ENCODE measurements at places on chromosomes 7 and 10.

GRCh38 chr10:110762109-110762848 lies 109.4 kb upstream of the PDCD4 start:
- no peak for DNase-seq

- no peak for DNase-seq
Observed at GRCh38 chr7:92809760-92810573, 26.4 kb downstream of the CDK6 start.

DNA sequence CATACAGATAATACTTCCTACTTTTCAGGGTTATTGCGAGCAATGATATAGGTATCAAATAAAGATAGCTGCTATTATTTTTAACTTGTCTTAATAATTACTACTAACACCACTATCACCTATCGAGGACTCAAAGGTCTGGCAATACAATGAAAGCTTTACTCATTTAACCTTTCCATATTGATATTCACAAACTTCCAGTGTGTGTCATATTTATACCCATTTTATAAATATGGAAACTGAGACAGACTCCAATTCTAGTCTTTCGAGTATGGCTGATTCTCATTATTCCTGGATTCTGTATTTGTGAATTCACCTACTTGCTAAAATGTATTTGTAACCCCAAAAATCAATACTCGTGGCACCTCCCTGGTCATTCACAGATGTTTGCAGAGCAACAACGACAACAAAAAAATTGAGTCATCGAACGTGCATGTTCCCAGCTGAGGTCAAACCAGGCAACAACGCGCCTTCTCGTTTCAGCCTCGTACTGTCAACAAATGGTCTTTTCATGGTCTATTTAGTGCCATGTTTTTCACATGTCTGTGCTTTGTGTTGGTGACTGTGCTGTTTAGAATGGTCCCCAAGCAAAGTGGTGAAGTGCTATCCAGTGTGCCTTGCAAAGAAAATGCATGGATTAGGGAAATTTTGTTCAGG lies 51.7 kb downstream of the SMURF1 start:
- no peak for DNase-seq

GRCh38 chr7:94272821-94273583 lies 121.7 kb upstream of the COL1A2 start:
- DNase-seq: no peak

DNA sequence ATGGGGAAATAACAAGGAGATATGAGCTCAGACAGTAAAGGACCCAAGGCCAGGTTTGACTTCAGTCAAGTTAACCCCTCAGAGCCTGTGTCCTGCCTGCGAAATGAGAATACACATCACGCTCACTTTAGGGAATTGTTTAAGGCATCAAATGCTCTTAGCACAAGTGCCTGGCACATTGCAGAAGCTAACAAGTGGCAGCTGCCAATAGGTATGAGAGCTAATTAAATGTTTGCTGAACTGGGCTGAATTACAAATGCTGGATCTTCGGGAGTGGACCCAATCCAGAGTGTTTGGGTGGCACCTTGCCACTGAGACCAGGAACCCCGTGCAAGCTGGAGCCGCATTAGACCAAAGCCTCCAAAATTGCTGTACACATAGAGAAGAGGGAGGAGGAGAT lies 136.8 kb downstream of the C10orf90 start:
- no peak for DNase-seq

DNA sequence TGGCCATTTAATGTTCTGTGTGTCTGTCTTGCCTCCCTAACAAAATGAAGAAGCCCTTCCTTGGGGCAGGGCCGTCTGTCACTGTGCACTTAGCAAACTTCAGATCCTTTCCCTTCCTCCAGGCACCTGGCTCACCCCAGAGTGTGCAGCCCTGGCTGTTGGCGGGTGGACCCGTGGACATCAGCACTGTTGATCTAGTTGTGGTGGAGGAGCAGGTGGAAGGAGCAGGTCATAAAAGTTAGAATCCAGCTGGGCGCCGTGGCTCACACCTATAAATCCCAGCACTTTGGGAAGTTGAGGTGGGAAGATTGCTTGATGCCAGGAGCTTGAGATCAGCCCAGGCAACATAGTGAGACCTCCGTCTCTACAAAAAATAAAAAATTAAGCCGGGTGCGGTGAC lies 12.7 kb downstream of the RAB19 start:
- no peak for DNase-seq

DNA sequence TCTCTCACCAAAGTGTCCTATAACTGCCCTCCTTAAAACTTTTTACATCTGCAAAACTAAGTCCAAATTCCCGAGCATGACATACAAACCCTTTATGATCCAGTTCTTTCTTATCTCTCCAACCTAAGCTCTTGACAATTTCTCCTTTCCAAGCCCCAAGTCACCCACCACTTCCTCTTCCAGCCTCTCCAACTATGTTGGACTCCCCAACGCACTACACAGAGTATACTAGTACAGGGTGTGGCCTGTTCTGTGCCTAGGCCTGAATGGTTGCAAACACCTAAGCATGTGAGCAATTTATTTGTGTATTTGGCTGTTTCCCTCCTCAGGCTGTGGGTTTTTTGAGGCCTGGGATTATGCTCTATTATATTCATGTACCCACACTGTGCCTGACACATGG lies 101.2 kb upstream of the APBB1IP start:
- DNase-seq: no peak

DNA sequence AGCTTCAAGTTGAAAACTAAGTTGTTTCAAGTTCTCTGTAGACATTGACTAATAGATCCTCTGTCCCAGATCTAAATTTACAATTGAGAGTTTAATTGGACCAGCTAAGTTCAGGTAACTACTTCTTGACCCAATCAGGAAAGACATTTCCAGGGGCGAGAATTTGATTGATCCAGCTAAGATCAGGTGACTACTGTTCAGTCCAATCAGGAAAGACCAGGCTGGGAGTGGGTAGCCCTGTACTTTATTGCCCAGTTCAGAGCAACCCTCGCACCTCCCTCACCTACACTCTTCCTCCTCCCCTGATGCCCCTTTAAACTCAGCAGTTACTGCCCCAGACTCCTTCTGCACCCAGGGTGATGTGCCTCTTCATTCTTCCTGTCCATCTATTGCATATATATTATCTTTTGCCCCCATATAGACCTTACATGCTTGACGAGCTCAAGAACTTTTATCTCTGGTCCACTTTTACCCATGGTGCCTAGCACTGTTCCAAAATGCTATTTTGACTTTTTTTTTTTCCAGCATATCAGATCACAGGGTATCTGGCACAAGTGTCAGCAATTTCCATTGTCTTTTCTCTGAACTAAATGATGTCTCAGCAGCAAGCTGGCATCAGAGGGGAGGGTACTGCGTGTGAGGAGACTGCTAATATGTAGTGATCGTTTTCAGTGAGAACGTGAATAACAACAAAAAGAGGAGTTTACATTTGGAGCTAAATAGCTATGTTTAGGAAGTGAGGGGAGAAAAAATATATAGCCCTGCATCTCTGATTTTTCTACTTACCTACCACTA lies 169.4 kb downstream of the KIAA1217 start:
- no peak for DNase-seq

DNA sequence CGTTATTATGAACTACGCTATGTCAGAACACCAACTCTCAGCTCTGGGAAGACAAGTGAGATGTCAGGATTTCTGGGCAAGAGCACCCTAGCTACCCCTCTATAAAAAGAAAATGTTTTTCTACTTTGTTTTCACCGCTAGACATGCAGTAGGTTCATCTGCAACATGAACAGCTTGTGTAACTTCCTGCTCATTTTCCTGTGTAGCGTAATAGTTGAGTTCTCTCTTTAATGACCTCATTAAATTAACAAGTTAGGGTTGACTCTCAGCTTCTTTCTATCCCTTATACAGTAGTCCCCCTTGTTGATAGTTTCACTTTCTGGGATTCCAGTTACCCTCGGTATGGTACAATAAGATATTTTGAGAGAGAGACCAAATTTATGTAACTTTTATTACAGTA lies 329.4 kb upstream of the ZNF32 start:
- no peak for DNase-seq

DNA sequence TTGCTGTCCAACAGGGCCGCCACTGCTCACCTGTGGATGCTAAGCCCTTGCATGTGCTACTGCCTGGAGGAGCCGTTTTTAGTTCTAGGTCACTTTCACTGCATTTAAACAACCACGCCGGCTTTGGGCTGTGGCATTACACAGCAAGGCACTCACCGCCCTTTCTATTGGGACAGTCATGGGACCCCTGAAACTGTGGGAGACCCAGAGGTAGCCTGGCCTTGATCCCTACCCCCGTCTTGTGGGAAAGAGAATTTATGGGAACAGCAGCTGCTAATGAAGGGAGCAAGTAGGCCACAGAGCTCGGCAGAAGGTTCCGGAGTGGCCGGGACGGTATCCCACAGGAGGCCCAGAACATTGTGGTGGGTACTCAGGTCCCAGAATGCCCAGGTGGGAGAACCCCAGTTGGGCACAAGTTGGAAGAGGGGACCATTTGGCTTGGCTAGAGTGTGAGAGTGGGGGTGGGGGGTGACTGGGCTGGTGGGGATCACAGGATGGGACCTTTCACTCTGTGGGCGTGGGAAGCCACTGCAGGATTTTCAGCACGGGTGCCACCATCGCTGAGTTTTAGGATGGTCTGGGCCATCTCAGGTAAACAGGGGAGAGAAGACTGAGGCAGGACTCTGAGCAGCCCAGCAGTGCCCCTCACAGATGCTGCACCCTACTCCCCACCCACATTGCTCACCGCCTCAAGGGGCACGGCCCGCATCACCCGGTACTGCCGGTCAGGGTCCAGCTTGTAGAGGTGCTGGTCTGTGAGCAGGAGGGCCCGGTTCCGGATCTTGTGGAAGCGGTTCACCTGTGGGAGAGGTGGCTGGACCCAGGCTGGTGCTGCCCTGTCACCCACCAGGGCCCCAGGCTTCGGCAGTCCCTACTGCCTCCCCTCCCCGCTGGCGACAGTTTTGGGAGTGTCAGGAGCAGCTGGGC lies 15.2 kb downstream of the MYO1G start:
- no peak for DNase-seq

GRCh38 chr7:157003756-157004520 lies 6.5 kb downstream of the MNX1 start:
- no peak for DNase-seq

DNA sequence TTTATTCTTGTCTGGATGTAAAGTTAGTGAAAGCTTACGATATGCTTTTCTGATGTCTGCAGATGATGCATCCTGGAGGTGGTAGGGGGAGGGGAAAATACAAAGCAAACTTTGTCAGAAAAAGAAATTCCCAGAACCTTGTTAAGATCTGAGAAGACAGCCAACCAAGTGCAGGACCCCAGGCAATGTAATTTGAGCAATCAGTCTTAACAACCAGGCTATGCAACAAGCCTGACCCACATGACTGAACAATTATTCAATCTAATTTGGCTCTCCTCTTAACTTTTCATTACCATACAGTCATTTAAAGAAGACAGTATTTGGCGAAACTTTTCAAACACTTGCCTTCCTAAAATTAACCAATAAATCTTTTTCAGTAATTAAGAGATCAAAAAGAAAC lies 74.5 kb downstream of the DNAJC1 start:
- no peak for DNase-seq

DNA sequence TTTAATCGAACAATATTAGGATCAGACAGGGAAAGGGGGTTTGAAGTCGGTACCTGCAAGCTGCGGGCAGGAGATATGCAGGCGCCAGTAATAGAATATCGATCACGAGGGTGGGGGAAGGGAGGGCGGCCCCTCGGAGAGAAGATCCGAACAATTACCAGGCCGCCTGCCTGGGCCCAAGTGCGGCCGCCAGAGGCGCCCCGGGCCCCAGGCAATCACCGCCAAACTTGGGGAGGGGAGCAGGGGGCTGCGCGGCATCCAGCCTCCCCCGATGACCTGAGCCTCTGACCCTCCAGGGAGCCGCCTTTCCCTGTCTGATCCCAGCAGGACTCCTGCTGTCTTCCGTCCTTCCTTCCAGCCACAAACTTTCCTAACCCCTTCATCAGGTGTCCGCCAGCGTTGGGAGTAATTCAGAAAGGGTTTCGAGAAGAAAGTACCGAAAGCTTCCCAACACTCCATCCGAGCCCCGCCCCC lies 1.1 kb downstream of the NKX1-2 start:
- no peak for DNase-seq

DNA sequence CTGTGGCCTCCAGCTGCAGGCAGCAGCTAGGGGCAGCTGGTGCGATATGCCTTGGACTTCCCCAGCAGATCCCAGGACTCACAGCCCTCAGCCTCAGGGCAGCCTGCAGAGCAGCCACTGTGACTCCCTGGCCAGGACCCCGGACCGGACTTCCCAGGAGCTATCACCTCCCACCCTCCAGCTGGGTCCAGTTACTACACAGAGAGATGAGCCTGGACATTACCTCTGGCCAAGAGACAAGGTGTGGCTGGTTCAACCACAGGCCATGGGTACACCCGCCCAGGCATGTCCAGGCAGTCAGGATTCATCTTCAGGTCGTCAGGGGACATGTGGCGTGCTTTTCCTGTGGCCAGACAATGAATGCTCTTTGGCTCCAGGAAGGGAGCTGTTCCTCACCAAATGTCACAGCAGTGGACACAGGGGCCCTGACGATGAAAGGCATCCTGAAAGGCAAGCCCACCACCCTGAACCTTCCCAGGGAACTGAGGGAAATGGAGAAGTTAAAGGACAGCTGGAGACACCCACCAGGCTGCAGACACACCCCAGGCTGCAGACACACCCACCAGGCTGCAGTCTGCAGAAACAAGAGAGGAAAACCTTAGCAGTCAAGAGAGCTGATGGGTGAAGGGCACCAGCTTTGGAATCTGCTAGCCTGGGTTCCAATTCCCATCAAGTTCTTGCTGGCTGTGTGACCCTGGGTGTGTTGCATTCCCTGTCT lies 25.8 kb upstream of the NANOS1 start:
- no peak for DNase-seq

DNA sequence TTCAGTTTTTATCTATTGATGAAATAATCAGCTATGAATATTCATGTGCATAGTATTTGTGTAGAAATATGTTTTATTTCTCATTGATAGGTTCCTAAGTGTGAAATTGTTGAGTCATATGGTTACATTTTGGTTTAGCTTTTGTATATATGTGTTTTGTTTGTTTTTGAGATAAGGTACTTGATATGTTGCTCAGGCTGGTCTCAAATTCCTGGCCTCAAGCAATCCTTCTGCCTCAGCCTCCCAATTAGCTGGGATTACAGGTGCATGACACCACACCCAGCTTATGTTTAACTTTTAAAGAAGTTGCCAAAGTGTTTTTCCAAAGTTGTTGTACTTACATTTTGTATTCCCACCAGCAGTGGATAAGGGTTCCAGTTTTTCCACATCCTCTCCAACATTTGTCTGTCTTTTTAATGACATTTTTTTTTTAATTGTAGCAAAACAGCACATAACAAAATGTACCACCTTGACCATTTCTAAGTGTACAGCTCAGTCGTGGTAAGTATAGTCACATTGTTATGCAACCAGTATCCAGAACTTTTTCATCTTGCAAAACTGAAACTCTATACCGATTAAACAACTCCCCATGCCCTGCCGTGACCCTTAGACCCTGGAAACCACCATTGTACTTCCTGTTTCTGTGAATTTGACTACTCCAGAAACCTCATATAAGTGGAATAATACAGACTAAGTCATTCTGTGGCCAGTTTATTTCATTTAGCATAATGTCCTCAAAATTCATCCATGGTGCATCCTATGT lies 12.6 kb upstream of the UBE2D1 start:
- DNase-seq: no peak

DNA sequence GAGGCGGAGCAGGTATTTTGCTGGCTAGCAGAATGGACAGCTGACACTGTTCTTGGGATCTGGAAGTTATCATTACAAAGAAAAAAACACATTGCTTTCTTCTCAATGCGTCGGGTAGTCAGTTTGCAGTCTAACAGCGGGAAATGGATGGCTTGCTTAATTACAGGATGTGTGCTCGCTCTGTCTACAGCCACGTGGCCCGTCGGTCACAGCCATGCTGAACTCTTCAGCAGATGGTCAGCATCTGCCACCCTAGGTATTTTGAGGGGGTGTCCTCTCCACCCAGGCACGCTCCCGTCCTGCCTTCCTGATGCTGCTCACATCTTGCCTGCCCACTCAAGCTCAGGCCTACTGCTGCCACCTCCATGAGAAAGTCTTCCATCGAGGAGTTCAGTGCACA lies 20.4 kb upstream of the INMT start:
- DNase-seq: no peak
